NCI-H1436 (cell line): ENCODE measurements at places on chromosomes 11 and 22.
A peak's percentile ranks its signal among the peaks of the same experiment; 100 is the strongest.

DNA sequence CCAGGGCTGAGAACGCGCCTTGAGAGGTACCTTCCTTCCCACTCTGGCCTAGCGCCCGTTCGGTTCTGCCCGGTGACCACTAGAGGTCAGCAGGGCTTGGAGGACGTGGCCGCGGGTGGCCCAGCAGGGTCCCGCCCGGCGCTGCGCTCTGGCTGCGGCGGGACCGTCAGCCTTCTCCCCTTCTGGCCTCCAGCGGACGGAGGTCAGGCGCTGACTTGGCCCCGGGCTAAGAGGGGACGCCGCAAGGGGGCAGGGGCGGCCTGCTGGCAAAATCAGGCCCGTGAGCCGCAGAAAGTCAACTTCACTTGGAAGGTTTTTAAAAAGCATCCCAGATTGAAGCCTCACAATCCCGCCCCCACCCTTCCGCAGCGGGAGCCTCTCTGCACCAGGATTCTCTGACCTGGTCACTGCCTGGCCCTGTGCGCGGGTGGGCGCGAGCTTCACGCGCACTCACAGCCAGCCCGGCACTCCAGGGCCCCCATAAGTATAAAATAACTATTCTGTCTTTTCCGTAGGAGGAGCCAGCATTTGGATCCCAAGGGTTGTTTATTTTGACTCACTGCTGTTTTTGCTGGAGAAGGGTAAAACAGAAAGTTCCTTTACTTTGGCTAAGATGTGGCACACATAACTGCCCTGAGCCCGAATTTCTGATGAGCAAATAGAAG is 23.2 kb upstream of the ZBTB16 start:
- no peak for DNase-seq

DNA sequence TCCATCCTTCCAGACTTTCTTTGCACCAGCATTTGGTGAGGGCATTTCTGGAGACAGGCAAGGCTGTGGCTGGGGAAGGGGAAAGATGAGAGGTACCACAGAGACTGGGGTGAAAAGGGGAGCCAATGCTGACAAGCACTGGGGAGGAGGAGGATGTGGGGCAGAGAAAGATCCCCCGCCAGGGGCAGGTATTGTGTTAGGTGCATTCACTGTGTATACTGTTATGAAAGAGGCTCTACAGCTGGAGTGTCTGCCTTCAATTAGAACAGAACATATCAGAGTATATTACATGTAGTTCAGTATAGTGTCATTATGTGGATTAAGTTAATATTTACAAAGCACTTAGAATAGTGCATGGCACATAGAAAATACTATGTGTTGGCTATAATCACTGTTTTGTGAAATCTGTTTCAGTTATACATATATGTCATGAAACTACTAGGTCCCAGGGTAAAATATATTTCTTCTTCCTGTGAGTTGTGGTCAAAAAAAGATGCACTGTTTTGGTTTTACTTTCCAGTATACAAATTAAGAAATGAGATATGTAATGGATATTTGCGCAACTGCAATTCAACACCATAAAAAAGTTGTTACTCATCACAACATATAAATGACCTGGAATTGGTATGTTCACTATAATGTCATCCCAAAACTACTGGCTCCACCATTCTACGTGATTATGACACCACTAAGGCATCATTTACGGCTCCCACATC is 8.4 kb downstream of the MSANTD2 start:
- DNase-seq = no peak

- DNase-seq = no peak
Observed at GRCh38 chr22:45793892-45794291, 122.3 kb downstream of the ATXN10 start.

DNA sequence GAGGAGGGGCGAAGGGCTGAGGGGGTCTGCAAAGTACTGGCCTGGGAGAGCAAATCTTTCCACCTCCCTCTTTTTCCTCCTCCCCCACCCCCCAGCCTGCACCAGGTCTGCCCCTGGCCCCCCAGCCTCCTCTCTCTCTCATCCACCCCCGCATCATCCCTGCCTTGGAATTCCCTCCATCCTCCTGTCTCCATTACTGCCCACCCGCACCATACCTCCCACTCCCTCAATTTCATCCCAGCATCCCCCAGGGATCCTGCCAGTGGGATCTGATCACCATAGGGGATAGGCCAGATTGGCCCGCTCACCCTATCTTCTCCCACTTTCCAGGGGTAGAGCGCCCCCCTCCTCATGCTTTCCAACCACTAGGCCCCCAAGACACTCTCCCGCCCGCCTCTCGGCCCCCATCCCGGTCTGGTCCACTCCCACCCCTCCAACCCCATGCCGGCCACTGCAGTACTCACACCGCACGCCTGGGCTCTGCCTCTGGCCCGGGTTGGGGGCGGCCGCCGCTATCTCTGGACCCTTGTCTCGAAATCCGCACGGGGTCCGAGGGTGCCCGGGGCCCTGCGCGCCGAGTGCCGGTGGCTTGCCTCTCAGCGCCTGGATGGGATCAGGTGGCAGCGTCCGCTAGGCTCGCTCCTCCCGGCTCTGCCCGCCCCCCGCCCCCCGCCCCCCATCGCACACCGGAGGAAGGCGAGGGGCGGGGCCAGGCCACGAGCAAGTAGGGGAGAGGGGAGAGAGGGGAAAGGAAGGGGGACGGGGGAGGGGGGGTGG is at the start of gene GAL3ST3:
TSS of gene GAL3ST3 (minus strand) at position 615 of the 777 bp plus-strand sequence. CDS start 3,746 bp downstream, outside the sequence.
- DNase-seq = peak; percentile 72

DNA sequence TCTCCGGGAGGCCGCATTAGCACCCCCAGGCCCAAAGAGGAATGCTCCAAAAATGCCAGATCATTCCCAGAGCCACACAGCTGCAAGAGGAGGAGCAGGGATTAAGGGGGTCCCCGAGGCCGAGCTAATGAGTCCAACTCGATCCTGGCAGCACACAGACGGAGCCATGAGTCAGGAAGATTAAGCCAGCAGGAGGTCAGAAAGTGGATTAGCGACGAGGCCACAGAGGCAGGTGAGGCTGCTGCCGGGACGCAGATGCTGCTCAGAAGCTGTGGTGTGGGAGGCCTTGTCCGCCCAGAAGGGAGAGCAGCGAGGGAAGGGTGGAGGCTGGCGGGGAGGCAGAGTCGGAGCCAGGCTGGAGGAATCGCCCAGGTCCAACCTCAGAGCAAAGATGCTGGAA is 120.5 kb downstream of the SHANK2 start:
- no peak for DNase-seq

- no peak for DNase-seq
Observed at GRCh38 chr11:45917286-45917622, 423 bp downstream of the PEX16 start.

DNA sequence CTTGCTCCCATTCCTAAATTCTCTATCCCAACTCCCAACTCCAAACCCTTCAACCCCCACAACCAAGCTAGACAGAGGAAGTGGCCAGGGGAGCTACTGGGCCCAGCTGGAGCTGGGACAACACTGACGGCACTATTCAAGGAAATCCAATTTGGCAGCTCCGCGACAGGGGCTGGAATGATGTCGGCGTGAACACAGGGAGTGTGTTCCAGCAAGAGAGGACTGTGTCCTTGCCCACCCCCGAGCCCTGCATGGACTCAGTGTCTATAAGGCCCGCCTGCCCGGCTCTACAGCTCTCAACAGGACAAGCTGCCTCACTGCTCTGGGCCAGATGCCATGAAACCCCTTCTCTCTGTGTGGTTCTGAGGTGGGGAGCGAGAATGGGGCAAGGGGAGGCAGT is 11.3 kb downstream of the PCSK7 start:
- DNase-seq = no peak

GRCh38 chr11:98895936-98896335 is 124.8 kb upstream of the CNTN5 start:
- no peak for DNase-seq

- DNase-seq = no peak
Observed at GRCh38 chr11:91136631-91137030, 913.8 kb upstream of the CHORDC1 start.

GRCh38 chr11:44673688-44674087 is 53.1 kb upstream of the TSPAN18 start:
- DNase-seq = no peak

DNA sequence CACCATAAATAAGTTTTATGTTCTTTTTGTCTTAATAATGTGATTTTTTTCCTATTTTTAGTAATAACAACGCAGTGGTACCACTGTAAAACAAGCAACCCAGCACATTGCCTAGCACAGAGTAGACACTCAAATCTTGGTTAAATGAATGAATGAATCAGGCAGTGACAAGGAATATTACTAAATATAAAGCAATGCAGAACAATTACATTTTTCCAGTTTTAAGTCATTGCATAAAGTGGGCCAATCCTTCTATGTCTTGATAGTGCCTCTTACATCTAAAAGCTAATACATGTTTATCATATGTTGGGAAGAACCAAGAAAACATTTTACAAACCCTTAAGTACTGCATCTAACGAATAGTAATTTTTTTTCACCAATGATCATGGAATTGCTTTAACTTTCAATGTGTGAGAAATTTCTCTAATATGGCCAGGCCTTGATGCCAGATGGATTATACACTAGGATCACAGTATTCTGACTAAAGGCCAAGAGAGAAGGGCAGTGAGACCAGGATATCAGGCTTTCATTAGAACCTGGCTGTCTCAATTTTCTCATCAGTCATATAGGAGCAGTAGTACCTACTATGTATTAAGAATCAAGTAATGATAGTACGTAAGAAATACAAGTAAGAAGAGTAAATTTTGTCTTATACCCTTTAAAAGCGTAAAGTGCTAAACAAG is 88.5 kb downstream of the TRIM44 start:
- DNase-seq = no peak

DNA sequence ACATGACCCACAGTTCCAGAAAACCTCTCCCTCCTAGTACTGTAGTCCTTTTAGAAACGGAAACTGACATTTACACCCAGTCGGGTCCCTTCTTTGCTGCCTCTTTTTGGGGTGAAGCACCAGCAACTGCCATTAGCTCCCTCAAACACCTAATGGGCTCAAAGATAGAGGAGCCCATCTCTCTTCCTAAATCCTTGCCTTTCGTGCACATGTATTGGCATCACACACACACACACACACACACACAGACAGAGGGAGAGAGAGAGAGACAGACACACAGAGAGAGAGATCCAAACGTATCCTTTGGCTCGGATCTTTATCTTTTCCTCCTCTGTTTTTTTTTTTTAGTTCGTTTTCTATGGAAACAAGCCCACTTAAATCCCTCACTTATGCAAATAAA is 716 bp downstream of the GRM5 start:
- no peak for DNase-seq

DNA sequence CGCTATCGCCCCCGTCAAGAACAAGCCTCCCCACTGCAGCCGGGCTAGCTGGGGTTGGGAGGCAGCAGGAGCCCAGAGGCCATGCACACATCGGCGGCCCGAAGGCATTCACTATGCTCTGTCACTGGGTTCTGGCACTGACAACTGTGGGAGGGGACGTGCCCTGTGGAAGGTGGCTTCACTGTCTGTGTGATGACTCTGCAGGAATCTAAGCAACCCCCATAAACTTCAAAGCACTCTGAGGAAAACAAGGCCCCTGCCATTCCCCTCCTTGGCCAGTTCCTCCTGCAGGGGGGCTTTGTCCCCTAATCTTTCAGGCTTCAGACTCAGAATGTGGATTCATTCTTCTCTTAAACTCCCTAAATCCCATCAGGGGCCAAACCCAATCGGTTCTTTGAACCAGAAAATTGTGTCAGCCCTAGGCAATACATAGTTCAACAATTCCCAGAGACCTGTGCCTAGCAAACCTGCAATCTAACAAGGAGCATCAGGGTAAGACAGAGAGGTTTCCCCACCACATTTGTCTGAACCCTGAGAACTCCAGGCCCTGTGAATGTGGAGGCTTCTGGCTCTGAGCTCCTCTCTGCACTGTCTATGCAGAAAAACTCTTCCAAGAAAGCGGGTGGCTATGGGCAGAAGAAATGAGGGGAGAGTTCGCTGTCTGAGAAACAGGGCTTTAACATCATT is 1477.2 kb downstream of the TBC1D22A start:
- DNase-seq = no peak

DNA sequence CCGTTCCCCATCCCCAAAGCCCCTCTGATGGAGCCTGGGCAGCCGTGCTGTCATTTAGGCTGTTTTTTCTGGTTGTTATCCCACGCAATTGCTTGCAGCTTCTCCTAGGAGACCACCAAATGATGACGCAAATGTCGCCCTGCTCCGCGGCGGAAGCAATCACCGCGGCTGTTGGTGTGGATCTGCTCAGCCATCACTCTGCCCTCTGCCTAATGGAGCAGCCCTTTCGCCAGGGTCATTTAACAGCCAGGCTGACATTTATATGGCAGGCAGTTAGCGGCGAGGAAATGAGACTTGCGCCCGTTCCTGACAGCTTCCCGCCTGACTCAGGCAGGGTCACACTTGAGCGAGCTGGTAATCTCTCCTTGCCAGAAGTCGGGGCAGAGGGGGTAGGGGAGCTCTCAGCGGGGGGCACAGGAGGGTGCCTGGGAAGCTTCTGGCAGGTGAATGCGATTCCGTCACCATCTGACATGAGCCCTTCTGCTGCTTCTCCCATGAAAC is 97.9 kb upstream of the RTL6 start:
- no peak for DNase-seq

DNA sequence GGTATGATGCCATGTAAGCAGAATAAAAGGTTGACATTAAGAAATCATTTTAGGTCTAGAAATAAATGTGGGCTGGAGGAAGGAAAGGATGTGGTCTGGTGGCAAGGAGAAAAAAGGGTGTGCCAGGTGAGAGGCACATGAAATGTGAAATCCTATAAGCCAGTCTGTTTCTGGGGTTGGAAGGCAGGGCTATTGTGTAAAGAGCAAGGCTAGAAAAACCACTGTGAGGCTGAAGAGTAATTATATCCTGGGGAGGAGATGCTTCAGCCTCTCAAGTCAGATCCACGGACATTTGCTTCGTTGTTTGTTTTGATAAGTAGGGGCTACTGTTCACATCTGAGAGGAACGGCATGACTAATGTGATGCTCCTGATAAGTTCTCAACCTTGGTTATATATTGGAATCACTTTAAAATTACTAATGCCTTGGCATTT is 77.5 kb upstream of the CTSC start:
- DNase-seq = no peak

DNA sequence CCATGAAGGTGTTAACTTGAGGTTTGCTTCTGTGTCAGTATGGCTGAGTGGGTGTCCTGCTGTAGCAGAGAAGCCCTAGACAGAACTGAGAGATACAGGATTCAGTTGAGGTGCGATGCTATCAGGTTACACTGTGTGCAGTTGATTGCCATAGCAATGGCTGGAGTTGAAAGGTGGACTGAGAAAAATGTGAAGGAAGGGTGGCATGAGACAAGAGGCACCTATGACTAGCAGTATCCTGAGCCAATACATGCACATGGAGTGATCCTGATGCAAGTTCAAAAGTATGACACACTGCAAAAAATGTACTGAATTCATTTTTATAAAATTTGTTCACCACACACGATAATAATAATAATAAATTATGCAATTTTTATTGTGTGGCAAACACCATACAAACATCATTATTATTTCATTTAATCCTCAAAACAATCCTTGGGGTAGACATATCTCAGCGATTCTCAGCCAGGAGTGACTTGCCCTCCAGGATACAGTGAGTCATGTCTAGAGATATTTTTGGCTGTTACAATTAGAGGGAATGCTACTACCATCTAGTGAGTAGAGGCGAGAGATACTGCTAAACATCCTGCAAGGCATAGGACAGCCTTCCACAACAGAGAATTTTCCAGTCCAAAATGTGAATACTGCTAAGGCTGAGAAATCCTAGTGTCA is 3.9 kb upstream of the PIWIL4 start:
- no peak for DNase-seq
